ENCODE measurements at places on chromosomes 1 and 21.

DNA sequence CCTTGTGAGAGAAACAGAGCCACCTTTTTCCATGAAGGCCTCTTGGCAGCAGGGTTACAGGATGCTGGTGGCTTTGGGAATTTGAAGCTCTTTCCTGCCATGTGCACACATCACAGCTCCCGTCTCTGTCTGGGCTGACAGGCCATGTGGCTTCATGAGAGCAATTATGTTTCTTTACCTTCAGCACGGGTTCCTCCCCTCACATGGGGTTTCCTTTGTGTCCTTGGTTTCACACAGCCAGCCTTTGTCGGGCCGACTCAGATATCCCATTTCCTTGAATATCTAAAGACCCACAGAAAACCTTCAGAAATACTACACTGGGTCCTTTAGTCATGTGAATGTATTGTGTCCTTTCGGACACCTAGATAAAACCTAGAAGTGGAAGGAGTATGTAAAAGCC, 7.1 kb downstream of the CLIC6 start:
- no peak for DNase-seq

DNA sequence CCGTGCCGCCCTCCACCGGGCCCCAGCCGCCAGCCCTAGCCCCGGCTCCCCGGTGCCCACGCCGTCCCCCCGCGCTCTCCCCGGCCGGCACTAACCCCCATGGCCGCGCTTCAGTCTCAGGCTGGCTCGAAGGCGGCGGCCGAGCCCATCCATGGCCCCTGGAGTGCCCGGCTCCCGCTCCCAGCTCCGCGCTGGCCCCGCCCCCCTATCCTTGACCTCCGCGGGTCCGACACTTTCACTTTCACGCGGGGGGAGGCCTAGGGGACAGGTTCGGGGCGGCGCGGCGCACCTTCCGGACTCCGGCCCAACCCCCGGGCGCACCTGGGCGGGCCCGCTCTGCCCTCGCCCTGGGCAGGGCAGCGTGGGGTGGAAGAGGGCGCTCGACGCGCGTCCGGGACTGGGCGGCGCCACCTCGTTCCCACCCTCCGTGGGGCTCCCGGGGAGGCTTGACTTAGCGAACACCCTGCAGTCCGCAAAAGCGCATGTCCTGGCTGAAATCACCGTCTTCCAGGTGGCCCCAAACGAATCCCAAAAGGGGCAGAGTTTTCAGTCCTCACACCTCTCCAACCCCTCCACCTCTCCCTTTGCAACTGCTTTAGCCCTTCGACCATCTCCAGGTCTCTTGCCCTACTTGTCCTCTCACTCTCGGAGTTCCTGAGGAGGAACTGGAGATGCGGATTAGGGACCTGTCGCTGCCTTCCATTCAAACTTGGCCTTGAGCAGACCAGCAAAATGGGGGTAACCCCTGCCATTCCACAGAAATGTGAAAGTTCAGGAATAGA, 3.9 kb upstream of the DENND2D start:
- DNase-seq: peak; percentile 50

DNA sequence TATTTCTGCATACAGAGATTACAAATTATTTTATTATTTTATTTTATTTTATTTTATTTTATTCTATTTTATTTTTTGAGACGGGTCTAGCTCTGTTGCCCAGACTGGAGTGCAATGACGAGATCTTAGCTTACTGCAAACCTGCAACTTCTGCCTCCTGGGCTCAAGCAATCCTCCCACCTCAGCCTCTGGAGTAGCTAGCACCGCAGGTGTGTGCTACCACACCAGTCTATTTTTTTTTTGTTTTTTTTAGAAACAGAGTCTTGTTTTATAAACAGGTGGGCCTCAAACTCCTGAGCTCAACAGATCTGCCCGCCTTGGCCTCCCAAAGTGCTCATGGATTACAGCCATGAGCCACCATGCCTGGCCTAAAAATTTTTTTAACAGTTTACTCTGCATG, 88.1 kb downstream of the PCP4 start:
- no peak for DNase-seq

GRCh38 chr1:198651650-198652400, 13.0 kb downstream of the PTPRC start:
- no peak for DNase-seq

- DNase-seq: no peak
These were observed 2.8 kb upstream of the TARS2 start for GRCh38 chr1:150484431-150484830.

GRCh38 chr1:100883963-100884362, 10.7 kb downstream of the EXTL2 start:
- no peak for DNase-seq

DNA sequence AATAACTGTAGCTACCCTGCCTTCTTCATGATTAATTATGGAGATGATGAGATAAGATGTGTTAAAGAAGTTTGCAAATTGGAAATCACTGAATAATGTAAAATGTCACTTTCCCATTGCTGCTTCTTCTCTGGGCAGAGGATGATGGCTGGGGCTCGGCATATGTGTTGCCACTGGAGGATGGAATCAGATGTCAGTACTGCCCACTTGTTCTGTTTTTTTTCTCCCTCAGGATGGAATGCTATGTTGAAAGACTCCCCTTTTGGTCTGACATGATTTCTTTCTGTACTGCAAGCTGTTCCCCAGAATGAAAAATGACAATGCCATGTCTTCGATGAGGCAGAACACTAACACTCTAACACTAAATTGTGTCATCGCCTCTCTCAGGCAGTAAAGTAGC, 373.9 kb upstream of the SPAG17 start:
- no peak for DNase-seq

DNA sequence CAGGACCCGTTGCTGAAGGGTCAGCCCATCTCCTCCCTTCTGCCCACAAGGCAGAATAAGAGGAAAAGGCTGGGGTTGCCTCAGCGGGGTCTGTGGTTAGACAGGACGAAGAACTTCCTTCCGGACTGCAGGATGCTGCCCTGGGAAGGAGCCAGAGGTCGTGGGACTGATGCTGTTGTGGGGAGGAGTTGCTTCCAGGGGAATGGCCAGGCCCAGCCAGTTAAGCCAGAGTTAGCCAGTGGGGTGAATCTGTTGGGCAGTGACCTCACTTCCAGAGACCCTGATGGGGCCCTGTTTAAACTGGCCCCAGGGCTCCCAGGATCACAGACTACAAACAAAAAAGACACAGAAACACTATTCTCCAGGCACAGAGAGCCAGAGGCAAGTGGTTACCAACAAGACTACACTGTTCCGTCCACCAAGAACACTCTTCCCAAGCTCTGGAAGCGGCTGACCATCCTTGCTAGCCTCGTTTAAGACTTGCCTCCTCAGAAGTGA, 13.0 kb downstream of the FAM229A start:
- DNase-seq: no peak

GRCh38 chr1:224740685-224741052, 124.6 kb downstream of the CNIH3 start:
- no peak for DNase-seq

DNA sequence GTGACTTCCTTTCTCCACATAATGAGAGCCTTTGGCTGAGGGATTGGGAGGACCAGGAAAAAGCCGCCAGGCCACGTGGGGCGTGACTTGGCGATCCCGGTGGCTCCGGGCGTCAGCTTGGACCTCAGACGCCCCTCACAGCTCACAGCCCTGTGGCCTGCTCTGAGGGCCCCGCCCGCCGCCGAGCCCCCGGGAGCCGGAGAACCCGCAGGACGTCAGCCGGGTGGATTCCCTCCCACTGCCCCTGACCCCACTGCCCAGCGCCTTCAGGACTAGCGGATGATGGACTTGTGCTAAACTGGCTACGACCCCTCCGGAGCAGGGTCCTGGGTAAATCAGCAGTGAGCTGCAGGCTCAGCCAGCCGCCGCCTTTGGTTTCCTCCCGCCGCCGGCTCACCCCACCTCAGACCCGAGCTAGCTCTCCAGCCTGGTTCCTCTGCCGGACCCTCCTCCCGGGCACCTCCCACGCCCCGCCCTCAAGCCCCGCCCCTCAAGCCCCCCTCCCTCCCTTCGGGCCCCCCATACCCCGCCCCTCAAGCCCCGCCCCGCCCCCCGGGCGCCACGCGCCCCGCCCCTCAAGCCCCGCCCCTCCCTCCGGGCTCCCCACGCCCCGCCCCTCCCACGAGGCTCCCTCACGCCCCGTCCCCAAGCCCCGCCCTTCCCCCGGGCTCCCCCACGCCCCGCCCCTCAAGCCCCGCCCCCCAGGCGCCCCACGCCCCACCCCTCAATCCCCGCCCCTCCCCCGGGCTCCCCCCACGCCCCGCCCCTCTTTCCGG, 10.0 kb upstream of the FAAP20 start:
- DNase-seq: peak; percentile 74

DNA sequence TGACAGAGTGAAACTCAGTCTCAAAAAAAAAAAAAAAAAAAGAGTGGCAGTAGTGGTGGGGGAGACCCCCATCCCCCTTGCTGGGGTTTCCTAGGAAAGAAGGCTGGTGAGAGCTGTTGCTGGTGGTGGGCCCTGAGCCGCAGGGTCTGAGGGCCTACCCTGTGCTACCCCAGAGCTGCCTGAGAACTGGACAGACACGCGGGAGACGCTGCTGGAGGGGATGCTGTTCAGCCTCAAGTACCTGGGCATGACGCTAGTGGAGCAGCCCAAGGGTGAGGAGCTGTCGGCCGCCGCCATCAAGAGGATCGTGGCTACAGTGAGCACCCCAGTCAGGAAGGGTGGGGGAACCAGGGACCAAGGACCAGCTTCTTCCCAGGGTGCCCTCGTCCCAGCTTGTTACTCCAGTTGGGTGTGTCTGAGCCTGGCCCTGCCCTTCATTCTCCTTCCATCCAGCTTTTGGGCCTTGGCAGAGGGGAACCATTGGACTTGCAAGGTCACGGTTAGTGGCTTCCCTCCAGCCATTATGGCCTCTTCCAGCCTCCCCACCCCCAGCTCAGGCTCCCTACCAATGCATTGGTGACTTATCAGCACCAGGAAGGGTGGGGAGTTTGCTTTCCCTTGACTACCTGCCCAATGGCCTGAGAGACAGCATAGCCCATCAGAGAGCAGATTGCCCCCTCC, 10.5 kb downstream of the LDLRAP1 start:
- DNase-seq: no peak

- no peak for DNase-seq
These were observed 6.5 kb upstream of the HAPLN2 start for GRCh38 chr1:156612666-156613065.

DNA sequence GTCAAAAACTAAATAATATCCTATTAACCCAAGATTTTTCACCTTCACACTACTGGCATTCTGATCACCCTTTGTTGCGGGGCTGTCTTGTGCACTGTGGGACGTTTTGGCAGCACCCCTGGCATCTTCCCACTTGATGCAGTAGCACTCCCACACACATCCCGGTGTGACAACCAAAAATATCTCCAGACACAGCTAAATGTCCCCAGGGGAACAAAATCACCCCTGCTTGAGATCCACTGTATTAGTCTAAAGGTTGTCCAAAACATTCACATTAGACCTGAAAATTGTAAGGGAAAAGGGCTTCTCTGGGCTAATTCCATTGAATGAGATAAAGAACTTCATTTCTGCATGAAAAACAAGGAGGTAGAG, 37.8 kb downstream of the PLEKHO1 start:
- DNase-seq: no peak

GRCh38 chr21:43298546-43299440, 128.1 kb downstream of the SIK1 start:
- no peak for DNase-seq

DNA sequence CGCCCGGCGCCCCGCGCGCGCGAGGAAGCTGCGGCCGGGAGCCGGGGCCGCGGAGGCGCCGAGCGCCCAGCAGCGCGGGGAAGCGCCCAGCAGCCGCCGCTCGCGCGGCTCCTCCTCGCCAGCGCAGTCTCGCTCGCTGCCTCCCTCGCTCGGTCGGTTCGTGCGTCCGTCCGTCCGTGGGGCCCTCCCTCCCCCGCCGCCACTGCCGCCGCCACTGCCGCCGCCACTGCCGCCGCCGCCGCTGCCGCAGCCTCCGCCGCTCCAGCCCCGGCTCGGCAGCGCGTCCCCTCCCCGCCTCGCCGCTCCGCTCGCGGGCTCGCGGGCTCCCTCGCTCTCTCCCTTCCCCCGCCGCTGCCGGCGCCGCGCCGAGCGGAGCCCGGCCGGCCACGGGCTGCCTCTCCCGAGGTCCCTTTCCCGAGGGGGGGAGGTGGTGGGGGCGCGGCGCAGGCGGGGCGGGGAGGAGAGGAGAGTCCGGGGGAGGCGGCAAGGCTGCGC, at the start of gene KCND3:
TSS of gene KCND3 (minus strand) at position 138 of the 495 bp plus-strand sequence.
- no peak for DNase-seq

DNA sequence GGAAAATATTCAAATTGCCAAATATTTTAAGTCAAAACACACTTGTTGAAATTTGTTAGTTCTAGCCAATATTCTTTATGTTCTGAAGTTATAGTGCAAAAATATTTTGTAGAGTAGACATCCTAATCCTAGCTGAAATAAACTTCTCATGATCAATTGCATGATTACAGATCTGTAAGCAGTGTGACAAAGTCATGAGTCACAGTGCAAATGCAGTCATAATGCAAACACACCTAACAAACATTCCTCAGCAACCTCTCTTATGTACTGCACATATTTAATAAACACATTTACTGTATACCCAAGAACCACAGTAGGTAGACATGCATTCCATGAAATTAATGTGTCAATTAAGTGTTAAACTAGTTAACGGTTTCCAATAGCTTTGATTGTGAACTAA, 1857.4 kb downstream of the NCAM2 start:
- no peak for DNase-seq

- DNase-seq: no peak
These were observed 21.7 kb downstream of the SDC3 start for GRCh38 chr1:30886710-30887428.

GRCh38 chr1:184843732-184844495, 89.3 kb upstream of the EDEM3 start:
- peak; percentile 35 for DNase-seq

GRCh38 chr1:213326281-213327016, 275.4 kb downstream of the RPS6KC1 start:
- no peak for DNase-seq

- DNase-seq: no peak
These were observed 187.4 kb upstream of the BRINP3 start for GRCh38 chr1:190665045-190665444.

DNA sequence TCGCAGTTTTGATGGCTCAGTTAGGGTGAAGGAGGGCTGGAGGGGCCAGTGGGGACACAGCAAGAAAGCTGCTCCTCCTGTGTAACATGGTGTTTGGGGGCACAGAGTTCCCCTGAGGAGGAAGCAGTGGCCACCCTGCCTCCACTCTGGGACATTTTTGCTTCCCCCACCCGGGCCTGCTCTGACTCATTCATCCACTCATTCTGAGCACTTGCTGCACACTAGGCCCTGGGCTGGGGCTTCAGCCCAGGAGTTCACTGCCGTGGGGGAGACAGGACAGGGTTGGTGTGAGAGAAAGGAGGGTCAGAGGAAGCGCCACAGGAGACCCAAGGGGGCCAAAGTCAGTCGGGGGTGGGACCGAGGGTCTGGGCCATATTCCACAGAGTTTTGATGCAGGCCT, 41.4 kb upstream of the ACOT11 start:
- no peak for DNase-seq

- no peak for DNase-seq
These were observed 42.9 kb upstream of the CD2 start for GRCh38 chr1:116711263-116711840.

All from mucosa of gallbladder (tissue), 1 donor.